Eye (tissue), 1 donor: ENCODE measurements at places on chromosomes 4 and X.

DNA sequence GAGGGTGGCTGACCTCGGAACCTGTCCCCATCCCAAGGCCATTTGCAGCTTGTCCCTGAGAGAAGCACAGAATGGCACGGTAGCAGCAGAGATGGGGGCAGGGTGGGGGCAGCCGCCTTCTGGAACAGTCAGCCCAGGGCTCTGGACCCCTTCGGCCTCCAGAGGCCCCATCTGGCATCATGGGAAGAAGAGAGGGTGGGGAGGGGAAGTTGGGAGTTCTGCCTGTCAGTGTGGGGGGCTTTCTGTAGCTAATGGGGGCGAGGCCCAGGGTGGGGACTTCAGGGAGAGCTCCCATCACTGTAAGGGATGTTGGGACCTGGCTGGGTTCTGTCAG, 62.9 kb upstream of the ADRA2C start:
- no peak for DNase-seq

- DNase-seq = peak; percentile 71
Observed at GRCh38 chr4:163554870-163555465, 60.5 kb downstream of the TMA16 start.

- no peak for DNase-seq
Observed at GRCh38 chr4:109355835-109356234, 53.4 kb upstream of the COL25A1 start.

DNA sequence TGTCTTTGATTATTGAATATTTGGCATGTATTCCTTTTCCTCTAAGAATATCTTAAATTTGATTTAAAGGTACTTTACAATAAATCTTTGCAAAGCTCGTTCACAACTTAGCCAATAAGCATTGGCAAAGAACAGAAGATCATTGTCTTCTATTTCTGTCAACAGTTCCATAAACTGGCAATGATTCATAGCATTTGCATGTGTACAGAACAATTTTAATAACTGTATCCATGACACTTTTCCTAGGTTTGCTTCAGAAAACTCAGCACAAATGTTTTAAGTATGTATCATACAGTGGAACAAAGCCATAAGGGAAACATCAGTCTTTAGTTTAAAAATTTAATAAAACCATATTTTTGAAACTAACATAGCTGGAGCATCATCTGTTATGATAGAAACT, 462.7 kb upstream of the RPS6KA3 start:
- peak; percentile 15 for DNase-seq

GRCh38 chr4:83768146-83768545, 232.2 kb downstream of the GPAT3 start:
- no peak for DNase-seq

GRCh38 chr4:59060002-59060846, 1950.0 kb upstream of the IGFBP7 start:
- DNase-seq = no peak

DNA sequence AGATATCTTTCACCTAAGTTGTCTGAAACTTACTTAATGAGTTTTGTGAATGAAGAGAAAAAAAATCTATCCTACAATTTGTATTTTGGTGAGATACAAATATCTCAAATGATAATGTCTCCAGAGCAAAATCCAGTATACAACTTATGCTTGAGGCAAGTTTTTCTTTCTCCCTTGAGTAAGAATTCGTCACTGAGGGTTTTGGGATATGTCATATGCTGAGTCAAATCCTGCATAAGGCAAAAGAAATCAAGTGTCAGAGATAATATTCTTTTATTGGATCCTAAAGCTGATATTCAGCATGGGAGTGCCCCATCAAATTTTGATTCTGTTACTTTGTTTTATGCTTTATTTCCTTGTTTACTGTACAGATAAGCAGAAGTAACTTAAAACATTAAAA, 1308.6 kb downstream of the ARAP2 start:
- no peak for DNase-seq

- DNase-seq = no peak
Observed at GRCh38 chrX:133285341-133285740, 67.2 kb upstream of the TFDP3 start.

GRCh38 chr4:23763559-23763958, 126.3 kb downstream of the PPARGC1A start:
- no peak for DNase-seq

DNA sequence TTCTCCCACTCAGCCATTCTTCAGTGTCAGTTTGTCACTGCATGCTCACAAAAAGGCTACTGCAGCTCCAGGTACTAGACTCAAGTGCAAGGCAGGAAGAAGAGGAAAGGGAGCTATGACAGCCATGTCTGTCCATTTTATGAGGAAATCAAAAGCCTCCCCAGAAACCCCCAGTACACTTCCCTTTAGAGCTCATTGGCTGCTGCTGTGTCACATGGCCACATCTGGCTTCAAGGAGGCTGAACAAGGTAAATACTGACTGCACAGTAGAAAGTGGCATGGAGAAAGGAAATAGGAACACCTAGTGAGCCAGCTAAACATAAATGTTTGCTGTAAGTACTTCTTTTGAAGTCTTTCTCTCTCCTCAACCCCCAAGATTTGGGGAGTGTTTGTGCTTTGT, 67.2 kb upstream of the FRAS1 start:
- no peak for DNase-seq

GRCh38 chr4:184217634-184218033, at the start of gene ENPP6:
ENPP6 (minus strand) TSS chr4:184217873; CDS start chr4:184217819, 54 bp downstream.
- no peak for DNase-seq

DNA sequence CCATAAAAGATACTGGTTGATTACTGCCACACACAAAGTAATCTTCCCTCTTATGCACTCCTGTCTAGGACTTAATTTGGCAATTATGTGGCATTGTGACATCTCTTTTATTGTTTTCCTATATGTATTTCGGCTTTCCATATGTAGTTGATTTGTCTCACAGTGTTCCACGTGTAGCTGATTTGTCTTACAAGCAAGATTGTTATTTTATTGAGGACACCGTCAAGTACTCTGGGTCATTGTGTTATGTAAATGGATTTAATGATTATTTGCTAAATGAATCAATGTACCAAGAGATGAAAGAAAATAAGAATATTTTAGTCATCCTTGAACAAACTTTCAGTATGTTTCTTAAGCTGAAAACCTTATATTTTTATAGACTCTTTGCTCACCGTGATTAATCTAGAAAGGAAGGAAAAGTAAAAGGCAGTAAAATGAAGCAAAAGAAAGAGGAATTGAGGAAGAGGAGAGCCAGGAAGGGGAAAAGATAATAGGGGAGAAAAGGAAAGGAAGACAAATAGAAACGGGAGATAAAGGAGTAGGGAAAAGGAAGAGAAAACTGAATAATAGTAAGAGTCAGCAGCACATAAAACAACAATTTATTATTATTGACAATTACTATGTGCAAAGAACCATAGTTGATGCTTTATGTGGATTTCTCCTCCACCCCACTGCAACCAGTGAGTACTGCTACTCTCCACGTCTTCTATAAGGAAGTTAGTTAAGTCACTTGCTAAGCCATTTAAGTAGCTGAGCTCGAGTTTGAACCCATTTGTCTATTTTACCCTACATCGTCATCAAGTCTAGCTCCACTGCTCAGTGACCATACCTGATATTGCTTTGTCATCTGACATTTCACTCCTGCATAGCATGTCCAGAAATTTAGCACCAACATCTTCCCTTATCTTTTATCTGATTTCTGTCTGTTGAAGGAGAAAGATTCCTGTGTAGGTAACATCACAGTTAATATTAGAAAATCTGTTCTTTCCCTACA, 336.5 kb downstream of the BMPR1B start:
- DNase-seq = no peak

GRCh38 chrX:44908827-44909226, 35.8 kb downstream of the KDM6A start:
- no peak for DNase-seq

GRCh38 chr4:10441512-10441911, 15.7 kb downstream of the ZNF518B start:
- DNase-seq = no peak

DNA sequence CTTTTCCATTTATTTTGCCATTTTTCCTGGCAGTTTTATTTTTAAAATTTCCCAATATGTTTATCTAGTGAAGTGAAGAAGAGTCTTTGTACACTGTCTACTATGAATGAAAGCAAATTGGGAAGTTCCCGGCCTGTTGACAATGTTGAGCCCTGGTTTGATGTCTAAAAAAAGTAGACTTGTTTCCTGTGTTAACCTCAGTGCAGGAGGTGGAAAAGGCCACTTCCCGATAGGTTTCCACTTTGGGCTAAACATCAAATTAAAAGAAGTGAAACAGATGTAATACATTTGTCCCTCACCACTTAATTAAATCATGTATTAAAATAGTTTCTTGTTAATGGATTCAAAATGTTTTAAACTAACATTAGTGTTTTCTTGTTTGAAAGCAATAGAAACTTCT, 30.0 kb downstream of the BBS12 start:
- DNase-seq = no peak

GRCh38 chrX:68114573-68115129, 318.6 kb downstream of the OPHN1 start:
- DNase-seq = no peak

GRCh38 chrX:131907488-131908314, 115.4 kb upstream of the STK26 start:
- no peak for DNase-seq

GRCh38 chrX:28981952-28982351, 394.7 kb downstream of the IL1RAPL1 start:
- no peak for DNase-seq

GRCh38 chrX:20500171-20500865, 233.6 kb upstream of the RPS6KA3 start:
- DNase-seq = no peak

- DNase-seq = no peak
Observed at GRCh38 chrX:28787206-28787605, 200.0 kb downstream of the IL1RAPL1 start.

DNA sequence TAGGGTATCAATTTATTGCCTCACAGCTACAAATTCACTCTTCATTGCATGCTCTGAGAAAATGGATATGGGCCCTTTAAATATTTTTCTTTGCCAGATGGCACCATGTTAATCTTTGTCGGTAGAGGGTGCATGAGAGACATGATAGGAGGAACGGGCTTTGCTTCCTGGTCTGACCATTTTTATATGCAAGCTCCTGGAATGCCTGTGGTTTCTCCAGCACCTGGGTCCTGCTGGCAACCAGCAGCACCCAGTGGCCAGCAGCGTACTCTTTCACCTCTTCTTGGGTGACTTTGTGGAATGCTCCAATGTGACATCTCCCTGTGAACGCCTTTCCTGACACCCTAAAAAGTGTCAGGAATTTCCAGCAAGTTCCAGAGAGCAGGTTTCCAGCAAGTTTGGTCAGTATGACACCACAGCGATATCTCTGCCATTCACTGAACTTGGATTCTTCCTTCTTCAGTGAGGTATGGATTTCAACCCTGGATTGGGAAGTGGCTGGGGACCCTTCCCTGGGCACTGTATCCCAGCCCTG, 140.3 kb upstream of the PGRMC2 start:
- peak; percentile 7 for DNase-seq

DNA sequence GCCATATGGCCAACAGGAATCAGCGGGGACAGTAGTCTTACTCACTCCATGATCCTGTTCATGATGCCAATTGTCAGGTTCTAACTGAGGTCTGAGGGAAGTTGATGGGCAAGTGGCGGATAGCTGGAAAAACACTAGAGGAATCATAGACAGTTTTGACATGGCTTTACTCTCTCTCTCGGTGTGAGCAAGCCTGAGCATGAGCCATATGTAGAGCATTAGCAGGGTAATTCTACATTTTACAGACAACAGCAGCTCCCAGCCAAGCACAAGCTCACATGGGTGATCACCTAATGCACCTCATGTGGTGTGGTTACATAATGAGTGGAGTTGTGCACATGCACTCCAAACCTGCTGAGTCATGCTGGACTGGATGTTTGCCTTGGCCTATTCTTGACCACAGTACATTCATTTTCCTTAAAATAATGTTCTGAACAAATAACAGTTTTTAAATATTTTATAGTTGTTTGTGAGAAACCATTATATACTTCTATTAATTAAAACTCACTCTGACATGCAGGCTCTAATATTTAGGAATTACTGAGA, 429.2 kb downstream of the GPAT3 start:
- no peak for DNase-seq

DNA sequence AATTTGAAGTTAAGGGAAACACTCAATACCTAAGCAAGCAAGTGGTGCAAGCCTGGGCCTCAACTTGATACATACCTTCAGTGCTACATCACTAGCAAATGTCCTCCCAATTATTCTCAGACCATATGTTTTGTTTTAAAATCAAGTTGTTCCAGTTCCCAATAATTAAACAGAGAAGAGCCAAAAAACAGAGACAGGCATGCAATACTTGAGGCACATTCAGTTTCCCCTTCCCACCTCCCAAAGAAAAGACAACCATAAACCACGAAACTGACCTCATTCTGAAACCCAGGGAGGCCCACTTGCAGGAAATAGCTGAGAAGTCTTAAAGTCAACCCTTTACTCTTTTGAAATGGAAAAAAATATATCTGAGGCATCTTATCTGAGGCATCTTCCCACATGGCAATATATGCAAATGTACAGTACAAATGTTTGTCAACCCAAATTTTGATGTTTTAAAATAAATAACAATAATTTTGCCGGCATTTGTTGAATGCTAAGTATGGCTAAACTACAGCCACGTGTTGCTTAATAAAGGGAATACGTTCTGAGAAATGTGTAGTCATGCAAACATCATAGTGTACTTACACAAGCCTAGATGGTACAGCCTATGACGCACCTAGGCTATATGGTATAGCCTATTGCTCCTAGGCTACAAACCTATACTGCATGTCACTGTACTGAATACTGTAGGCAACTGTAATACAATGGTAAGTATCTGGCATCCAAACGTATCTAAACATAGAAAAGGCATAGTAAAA, 147.5 kb downstream of the TSPAN5 start:
- peak; percentile 56 for DNase-seq

DNA sequence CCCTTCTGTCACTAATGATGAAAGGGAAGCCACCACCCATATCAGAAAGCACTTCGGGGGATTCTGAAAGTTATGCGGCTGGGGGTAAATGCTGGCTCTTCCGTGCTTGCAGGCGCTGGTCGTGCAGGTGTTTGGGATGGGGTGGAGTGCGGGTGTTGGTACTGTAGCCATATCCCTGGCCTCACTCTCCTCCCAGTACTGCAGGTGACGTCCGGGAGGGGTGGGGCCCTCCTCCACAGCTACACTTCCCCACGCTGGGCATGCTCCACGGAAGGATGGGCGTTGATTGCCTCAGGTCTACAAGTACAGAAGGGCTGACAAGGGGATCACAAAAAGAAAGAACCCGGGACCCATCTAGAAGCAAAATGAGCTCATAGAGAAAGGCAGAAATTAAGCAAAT, 48.6 kb upstream of the CLDN24 start:
- no peak for DNase-seq

DNA sequence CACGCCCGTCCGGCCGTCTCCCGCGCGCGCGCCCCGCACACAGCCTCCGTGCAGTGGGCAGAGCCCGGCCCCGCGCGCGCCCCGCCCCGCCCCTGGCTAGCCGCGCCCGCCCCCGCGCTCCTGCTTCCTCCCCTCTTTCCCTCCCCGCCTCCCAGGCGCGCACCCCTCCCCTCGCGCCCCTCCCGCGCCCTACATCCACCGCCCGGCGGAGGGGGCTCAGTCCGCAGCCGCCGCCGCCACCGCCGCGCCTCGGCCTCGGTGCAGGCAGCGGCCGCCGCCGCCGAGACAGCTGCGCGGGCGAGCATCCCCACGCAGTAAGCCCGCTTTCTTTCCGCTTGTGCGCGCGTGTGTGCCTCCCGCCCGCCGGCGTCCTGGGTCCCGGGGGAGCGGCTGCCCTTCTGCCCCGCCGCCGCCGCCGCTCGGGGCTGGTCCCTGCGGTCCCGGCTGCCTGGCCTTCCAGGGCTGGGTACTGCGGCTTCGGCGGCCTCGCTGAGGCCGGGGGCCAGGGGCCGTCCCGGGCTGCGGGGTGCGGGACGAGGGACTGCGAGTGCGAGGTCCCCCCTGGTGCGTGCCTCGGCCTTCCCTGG, at the start of gene FHL1:
Gene FHL1, plus strand, starts transcription at position 219 of the 587 bp plus-strand sequence.
- peak; percentile 80 for DNase-seq
